Astrocyte of the hippocampus (primary cell): ENCODE measurements at places on chromosomes 6 and 20.

- DNase-seq, result peak; percentile 76
Observed at GRCh38 chr6:27630727-27631608, 158.1 kb upstream of the ZNF184 start.

- DNase-seq, result no peak
Observed at GRCh38 chr20:49595346-49595745, 27.4 kb upstream of the PTGIS start.

DNA sequence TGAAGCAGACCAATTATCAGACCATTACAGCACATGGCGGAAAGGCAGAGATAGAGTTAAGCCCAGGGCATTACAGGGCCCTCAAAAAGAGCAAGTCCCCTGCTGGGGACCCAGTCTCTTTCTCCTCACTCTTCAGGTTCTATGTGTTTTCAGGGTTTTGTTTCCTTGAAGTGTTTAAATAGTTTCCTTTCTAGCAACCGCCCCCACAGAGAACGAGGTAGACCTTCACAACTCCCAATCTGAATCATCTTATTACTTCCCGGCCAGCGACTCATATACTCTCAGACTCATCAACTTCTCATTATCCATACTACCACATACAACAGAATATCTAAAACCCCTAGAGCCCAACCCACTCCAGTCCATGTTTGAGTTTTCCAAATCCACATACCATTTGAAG is 526.6 kb upstream of the ARID1B start:
- DNase-seq, result no peak

GRCh38 chr6:167789358-167789757 is 37.4 kb upstream of the AFDN start:
- DNase-seq, result no peak

DNA sequence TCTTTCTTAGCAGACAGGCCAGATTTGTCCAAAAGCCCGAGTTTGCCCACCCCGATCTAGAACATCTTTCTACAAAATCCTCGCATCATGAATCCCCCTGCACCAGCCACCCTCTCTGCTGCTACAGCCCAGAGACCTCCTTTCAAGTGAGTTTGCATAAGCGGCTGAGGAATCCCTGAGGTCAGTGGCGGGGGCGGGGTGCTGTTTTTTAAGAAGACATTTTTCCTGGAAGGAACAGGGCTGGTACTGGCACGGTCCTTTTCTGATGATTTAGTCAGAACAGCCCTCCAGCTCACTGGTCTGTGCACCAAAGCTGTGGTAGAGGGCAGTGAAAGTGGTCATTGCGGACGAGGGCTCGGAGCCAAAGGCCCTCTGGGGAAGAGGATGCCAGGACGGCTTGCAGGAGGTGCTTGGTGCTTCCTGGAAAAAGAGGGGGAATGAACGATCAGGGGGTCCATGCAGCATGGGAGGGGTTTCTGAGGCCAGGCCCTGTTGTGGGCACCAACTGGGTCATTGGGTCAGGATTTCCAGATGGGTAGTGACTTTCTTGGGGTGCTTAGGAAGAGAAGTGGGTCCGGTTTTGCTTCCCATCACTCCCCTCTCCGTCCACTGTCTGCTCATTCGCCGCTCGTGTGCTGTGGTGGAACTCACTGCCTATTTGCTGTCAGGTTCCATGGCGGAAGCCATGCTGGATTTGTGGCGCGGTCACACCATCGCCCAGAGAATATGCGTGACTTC is 50.4 kb downstream of the GNAS-AS1 start:
- DNase-seq, result peak; percentile 20

DNA sequence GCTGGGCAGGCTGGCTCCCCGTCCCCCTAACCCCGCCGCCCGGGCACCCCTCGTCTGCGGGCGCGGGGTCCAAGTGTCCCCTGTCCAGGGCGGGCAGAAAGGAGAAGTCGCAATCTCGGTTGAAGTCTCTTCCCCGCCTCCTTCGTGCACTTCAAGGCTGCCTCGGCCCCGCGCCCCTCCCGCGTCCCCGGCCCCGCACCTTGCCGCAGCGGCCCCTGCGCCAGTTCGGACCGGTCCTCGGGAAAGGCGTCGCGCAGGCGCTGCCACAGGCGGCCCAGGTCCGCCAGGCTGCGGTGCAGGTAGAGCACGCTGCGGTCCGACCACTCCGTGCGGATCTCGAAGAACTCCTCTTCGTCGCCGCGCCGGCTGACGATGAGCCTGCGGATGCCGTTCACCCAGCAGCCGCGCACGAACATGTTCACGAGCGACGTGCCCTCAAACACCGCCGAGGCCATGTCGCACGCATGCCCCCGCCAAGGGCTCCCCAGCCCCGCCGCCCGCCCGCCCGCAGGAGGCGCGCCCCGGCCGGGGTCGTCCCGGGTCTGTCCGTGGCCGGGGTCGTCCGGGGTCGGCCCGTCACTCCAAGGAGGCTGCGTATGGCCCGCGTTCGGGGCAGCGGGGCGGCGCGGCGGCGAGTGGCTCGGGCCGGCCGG is at the start of gene PXDC1:
TSS of gene PXDC1 (minus strand) at position 637 of the 653 bp plus-strand sequence. CDS start at position 455, 182 bp downstream.
- peak; percentile 64 for DNase-seq

- DNase-seq, result no peak
Observed at GRCh38 chr20:59873409-59873808, 60.0 kb downstream of the SYCP2 start.

- peak; percentile 63 for DNase-seq
Observed at GRCh38 chr6:6057442-6058053, 50.8 kb upstream of the NRN1 start.

DNA sequence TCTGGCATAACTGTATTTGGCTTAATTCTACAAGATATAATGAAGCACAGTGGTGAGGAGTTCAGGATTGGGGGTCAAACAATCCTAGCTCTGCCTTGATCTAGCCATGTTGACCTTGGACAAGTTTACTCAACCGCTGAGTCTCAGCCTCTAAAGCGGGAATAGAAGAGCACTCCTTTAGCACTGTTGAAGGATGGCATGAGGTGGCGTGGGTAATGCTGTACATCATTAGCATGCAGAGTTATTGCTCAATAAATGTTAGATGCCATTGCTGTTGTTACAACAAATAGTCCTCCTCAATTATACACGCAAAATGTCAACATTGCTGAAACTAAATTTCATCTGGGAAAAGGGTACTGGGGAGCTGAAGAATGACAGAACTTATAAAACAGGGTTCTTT is 78.6 kb downstream of the KIF13A start:
- no peak for DNase-seq

DNA sequence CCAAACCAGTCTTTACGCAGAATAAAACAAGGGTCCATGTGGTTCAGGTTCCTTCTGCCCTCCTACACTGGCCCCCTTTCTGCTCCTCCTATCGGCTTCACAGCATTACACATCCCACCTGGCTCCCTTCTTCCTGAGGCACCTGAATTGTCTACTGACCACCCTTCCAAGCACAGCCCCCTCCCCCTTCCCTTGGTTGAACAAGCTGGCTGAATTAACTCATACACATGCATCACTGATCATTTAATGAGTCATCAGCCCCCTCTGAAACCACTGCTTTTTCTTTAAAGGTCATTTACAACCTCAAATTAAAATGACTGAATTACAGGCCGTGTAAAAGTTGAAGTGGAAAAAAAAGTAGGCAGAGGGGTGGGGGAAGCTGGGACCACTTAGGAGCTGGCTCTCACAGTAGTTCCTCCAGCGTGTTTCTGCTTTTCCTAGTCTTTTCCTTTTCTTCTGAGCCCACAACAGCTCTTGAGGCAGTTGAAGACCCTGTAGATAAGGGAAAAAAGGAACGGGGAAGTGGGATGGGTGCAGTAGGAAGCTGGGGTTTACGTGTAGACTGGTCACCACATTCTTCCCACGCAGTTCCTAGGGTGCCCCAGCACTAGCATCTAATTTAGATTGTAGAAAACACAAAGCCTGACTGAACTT is 67.6 kb downstream of the FYN start:
- DNase-seq, result peak; percentile 95

GRCh38 chr20:8155229-8155628 is 23.2 kb downstream of the PLCB1 start:
- DNase-seq, result no peak

- no peak for DNase-seq
Observed at GRCh38 chr6:90021711-90022110, 127.4 kb downstream of the GJA10 start.

GRCh38 chr6:126662966-126663365 is 323.1 kb downstream of the CENPW start:
- no peak for DNase-seq

DNA sequence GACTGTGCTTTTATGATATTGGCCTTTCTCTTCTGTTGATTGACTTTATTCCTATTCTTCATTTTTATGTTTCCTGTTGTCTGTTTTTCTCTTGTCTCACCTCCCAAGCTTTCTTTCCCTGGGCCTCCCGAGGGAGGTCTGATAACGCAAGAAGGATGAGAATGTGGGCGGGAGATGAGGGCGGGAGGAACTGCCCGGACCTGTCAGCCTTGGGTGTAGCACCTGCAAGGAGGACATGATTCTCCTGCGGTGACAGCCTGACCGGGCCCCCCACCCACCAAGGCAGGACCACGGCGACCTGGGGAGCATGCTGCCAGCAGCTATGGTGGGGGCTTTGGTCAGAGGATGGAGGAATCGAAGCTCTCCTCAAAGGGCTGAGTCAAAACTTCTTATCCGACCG is 86.9 kb downstream of the PLEKHG1 start:
- no peak for DNase-seq

- no peak for DNase-seq
Observed at GRCh38 chr6:108758884-108759283, 89.3 kb upstream of the ARMC2 start.

DNA sequence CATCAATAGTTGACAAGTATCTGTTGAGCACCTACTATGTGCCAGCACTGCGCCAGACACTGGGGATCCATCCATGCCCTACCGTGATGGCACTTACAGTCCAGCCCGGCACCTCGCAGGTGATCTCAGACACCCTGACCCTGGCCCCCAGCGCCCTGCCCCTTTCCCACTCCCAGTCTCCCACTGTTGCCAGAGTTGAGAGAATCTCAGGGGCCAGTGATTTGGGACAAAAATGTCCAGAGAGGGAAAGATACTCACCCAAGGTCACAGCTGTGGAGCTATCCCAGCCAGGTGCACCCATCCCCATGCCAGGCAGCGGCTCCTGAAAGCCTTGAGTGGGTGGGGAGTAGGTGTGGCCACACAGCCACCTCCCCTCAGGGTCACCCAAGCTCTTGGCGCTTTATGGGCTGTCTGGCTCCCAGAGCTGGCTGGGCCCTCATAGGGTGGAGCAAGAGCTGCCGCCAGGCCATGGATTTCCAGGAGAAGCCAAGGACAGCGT is 3.3 kb downstream of the PI16 start:
- no peak for DNase-seq

- DNase-seq, result no peak
Observed at GRCh38 chr6:128303870-128304269, 216.5 kb downstream of the PTPRK start.

GRCh38 chr6:149060985-149061760 is 256.3 kb upstream of the TAB2 start:
- peak; percentile 74 for DNase-seq

DNA sequence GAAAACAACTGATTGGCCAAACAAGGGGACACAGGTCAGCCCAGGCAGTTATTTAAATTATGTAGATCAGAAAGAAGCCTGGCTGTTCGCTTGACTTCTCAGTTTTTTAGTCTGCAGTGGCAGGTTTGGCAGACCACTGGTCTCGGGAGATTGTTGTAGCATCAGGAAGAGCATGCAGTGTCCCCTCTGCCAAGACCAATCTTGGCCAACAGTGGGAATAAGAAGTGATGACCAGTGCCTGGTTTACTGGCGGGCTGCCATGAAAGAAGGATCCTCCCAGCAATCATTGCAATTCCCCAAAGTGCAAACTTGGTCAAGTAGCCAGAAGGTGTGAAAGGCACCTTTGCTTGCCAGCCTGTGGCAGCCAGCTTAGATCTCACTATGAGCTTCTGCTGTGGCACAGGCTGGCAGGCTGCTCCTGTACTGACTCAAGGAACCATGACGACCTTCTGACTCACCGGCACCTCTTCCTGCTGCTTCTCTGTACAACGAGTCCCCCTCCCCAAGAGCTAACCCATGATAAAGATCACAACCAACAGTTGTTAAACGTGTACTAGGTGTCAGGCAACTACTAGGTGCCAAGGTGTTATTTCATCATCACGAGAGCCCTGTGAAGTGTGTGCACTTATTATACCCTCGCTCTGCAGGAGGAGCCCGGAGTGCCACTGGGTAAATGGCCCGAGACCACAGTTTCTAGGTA is 76.8 kb upstream of the DUSP22 start:
- no peak for DNase-seq

GRCh38 chr20:48928832-48929725 is 7.6 kb downstream of the ARFGEF2 start:
- peak; percentile 75 for DNase-seq

DNA sequence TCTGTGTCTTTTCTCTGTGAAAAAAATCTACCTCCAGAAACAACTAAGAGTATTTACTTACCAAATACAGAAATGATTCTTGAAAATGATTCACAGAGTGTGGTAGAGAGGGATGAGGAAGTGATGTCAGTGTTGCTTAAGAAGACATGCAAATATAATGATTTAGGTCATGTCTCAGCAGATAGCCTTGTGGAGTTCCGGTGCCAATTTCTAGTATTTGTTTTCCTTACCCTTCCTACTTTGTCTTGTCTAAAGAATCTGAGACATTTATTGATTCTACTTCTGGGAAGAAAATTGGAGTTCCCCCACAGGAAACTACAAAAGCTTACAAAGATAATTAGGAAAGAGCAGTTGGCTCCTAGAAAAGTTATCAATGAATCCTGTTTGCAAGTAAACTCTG is 68.8 kb downstream of the GJA1 start:
- peak; percentile 65 for DNase-seq

GRCh38 chr6:111791415-111791814 is 81.8 kb downstream of the FYN start:
- DNase-seq, result peak; percentile 76

- DNase-seq, result peak; percentile 49
Observed at GRCh38 chr20:46088409-46089166, 1.2 kb downstream of the NCOA5 start.
